Mucosa of descending colon (tissue), 3 donors: ENCODE measurements at places on chromosomes 16 and 17. TPM values are rescaled to one million over a fixed set of nuclear protein-coding genes. Genes with fewer than 3 reads are reported as not detected.

DNA sequence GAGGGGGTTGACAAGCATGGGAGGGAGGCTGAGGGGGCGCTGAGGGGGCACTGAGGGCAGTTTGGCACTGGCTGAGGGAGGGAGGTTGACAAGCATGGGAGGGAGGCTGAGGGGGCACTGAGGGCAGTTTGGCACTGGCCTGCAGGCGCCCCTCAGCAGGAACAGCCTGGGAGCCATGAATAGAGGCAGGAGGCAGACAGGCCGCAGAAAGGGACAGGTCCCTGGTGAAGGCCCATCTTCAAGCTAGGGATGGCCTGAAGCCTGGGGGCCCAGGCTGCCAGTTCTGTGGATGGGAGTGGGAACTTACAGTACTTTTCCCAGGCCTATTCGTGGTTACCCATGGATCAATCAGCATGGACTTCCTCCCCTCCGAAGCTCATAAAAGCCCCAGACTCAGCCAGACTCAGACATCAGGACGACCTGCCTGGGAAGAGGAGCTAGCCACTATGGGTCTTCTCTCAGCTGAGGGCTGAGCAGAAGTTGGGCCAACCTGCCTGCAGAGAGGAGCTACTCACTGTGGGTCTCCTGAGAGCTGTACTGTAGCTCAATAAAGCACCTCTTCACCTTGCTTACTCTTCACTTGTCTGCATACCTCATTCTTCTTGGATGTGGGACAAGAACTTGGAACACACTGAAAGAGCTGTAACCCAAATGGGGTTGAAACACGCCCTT lies 72.8 kb upstream of the BRD7 start:
- no peak for DNase-seq

The GPRC5B gene
- total RNA-seq: 14.6 TPM

The ANKFN1 gene
- total RNA-seq: 0.60 TPM

The INCA1 gene
- total RNA-seq: 3.5 TPM

The MEAK7 gene
- 22.2 TPM for total RNA-seq

GRCh38 chr17:19415806-19416775 lies 5.1 kb downstream of the RNF112 start:
- DNase-seq: no peak

GRCh38 chr17:40175928-40176753 lies 1.1 kb upstream of the RAPGEFL1 start:
- DNase-seq: peak; percentile 91

DNA sequence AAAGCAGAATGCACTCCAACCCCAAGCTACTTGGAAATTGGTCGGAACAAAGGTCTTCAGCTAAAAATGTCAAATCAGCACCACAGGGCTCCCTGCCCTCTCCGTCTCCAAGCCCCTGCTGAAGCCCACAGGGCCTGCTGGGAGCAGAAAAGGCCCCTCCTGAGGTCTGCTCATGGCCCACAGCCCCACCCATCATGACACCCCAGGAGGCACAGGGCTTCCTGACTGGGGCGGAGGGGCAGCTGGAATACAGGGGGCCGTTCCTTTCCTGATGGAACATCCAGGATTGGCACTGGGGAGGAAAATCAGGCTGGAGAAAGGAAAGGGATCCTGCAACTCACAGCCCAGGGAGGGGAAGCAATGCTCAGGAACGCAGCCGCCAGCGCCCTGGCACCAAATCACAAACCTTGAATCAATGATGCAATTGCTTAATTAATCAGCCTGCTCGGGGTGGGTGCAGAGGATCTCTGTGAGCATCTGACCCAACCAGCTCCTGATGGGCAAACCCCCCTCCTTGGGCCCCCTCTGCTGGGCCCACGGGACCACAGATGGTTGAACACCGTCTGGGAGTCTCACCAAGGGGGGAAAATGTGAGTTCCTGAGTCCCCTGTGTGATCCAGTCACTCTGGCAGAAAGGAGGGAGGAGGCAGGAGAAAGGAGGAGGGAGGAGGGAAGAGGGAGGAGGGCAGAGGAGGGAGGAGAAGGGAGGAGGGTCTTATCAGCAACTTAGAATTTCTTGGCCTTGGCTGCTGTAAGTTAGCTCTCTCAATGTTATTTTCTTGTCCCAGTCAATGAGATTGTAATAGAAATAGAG lies 155.5 kb downstream of the ZNF423 start:
- DNase-seq: no peak

GRCh38 chr16:17346621-17347569 lies 123.9 kb downstream of the XYLT1 start:
- DNase-seq: peak; percentile 56

GRCh38 chr17:39769974-39770587 lies 32.3 kb downstream of the GRB7 start:
- no peak for DNase-seq

The SYT17 gene
- total RNA-seq: 5.9 TPM

DNA sequence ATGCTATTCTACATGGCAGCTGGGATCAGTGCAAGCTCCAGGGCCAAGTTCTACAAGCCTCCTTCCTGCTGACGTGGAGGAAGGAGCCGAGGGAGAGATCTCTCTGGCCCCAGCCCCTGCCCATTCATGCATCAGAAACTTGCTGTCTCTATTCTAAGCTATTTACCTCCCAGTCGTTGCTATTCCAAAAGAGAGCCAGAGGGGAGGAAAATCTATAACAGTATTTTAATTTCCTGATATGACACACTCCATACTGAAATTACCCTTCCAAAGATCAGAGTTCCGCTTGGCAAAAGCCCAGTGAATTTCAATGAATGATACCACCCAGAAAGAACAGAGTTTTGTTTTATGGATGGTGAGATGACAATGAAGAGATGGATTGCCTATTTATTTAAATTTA lies 133.4 kb downstream of the GRIN2A start:
- no peak for DNase-seq

DNA sequence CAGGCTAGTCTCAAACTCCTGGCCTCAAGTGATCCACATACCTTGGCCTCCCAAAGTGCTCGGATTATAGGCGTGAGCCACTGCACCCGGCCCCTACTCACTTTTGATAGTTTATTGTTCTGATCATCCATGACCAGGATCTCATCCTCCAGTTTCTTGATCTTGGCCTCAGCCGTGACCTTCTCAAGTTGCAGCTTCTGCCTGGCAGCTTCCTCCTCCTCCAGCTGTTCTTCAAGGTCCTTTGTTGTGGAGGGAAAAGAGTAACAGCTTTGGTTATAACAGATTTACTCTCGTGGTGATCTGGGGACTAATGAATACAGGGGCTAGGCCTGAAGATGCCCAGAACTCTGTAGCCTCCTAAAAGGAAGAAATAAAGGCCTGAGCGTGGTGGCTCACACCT lies 89.9 kb downstream of the NDE1 start:
- no peak for DNase-seq

The MYH2 gene
- total RNA-seq: not detected

DNA sequence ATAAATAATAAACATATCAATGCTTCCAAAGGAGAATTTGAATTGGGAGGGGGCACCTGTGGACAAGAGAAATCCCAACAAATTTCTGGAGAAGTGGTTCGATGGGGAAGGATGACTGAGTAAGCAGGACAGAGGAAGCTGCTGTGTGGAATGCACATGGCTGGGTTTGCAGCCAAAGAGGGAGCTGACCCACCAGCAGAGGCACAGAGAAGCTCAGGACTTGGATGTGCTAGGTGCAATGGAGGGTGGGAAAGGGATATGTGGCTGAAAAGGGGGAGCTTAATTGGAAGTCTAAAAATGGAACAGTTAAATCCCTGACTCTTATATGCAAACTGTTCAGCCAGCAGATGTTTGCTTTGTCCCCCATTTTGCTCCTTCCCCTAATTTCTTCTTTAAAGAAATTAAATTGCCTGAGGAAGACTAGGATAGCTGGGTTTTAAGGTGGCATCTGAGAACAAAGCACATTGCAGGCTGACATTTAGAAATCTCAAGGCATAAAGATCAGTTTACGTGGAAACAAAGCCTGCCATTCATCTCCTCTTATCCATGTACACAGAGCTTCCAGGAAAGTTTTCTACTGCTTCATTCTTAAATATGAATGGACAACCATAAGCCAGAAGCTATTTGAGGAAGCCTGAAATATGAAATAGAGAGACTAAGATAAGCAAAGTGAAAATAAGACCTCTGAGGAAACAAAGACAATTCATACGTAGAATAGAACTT lies 23.0 kb upstream of the TNS4 start:
- no peak for DNase-seq

GRCh38 chr17:40329839-40330794 lies 21.1 kb downstream of the RARA start:
- peak; percentile 55 for DNase-seq

- no peak for DNase-seq
These were observed 215.9 kb downstream of the CPPED1 start for GRCh38 chr16:12587646-12588277.

The PABPN1L gene
- total RNA-seq: not detected

DNA sequence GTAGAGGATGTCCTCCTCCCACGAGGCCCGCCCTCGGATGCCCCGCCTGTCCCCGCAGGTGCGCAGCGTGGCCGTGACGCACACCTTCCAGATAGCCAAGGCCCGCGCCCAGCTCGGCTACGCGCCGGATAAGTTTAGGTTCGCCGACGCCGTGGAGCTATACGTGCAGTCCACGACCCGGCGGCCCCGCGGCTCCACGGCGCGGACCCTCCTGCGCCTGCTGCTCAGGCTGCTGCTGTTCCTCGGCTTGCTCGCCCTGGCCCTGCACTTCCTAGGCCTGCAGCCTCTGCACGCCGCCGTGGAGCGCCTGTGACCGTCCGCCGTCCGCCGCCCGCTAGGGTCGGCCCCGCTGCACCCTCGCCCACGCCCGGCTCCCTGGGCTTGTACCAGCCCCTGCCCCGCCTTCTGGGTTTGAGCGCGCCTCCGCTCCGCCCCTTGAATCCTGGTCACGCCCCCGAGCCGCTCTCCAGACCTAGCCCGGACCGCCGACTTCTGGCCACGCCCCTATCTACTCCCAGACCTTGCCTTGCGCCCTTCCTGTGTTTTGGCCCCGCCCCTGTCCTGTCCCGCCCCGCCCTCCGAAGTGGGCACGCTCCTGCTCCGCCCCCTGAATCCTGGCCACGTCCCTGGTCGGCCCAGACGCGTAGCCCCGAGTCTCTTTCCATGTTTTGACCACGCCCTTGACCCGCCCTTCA lies 15.8 kb upstream of the EEF2K start:
- DNase-seq: peak; percentile 97

- peak; percentile 23 for DNase-seq
These were observed 191.1 kb downstream of the ZFHX3 start for GRCh38 chr16:72856797-72857196.

- DNase-seq: no peak
These were observed 30.8 kb downstream of the KDM8 start for GRCh38 chr16:27234171-27234570.

DNA sequence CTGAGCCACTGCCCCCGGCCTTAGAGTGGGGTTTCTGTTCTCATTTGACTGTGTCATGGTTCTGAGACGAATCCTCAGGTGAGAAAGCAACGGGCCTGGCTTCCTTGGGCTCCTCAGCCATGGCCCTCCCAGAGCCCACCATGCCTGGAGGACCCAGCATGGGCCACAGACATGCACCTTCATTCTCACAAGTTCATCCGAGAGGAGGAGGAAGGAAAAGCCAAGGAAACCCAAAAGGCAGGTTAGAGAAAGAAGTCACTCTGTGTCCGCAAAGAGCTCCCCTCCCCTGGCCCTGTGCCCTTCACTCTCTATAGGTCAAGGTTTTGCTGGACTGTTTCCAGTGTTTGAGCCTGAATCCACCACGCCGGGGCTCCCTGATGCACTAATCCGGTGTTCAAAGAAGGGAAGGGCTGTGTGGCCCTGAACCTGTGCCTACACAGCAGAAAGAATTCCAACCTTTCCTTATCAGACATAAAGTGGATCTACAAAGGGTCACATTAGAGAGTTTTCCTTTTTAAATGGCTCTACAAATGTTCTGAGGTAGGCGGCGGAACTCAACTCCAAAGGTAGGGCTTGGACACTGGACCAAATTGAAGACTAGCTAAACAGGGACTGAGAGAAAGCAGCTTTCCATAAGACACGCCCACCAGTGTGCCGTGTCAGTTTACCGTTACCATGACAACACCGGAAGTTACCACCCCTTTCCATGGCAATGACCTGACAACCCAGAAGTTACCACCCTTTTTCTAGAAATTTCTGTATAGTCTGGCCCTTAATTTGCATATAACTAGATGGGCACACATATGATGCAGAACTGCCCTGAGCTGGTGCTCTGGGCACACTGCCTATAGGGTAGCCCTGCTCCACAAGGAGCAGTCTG lies 15.9 kb upstream of the PECAM1 start:
- no peak for DNase-seq

GRCh38 chr17:48053758-48054237 lies 5.6 kb downstream of the NFE2L1 start:
- DNase-seq: no peak

GRCh38 chr17:65593092-65593854 lies 31.8 kb upstream of the AXIN2 start:
- DNase-seq: no peak

- DNase-seq: no peak
These were observed 15.3 kb downstream of the SGSH start for GRCh38 chr17:80204626-80205468.

- DNase-seq: no peak
These were observed 1.3 kb downstream of the NQO1 start for GRCh38 chr16:69724981-69725479.

GRCh38 chr17:20302246-20302917 lies 165.0 kb downstream of the LGALS9B start:
- no peak for DNase-seq

GRCh38 chr17:57788725-57789124 lies 43.6 kb upstream of the CCDC182 start:
- DNase-seq: no peak

The CDH1 gene
- total RNA-seq: 667 TPM

The MAZ gene
- total RNA-seq: 224 TPM

The SALL1 gene
- total RNA-seq: 1.5 TPM

DNA sequence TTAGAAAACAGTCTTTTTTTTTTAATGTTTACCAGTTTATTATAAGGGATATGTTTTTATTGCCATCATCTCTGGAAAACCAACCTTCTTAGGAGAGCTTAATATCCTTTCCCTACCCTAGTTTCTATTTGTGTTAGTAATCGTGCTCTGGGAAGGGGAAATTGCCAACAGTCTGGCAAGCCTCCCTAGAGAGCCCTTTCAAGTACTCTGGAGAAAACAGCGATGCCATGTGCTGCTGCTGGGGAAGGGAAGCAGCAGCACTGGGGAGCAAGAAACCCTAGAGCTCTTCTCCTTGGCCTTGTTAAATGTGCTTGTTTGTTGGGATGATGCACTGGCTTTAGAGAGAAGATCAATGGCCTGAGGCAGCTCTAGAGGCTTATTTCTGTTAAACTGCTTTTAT lies 10.3 kb downstream of the RETREG3 start:
- no peak for DNase-seq

GRCh38 chr17:65066901-65067300 lies 10.4 kb upstream of the GNA13 start:
- no peak for DNase-seq

DNA sequence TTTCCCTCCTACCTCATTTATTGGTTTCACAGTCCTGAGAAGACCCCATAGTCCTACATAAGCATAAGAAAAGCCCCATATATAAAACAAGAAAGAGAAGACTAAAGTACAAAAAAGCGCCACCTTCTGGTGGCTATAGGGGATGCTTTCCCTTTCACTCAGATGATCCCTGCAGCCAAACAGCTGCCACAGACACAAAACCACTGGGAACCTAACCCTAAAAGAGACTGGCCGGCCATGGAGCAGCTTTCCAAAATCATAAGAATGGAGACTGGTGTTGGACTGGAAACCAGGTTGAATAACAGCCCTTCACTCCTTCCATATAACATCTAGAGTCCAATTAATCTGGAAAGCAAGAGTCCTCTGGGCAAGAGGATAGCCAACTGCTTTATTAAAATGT lies 11.4 kb downstream of the DYNC1LI2 start:
- no peak for DNase-seq

GRCh38 chr16:72938795-72939164 lies 109.1 kb downstream of the ZFHX3 start:
- peak; percentile 44 for DNase-seq

GRCh38 chr16:10729104-10730048 lies 14.3 kb upstream of the NUBP1 start:
- no peak for DNase-seq

The CPHXL2 gene
- not detected for total RNA-seq
